Stimulated activated CD8-positive, alpha-beta memory T cell treated with anti-CD3 and anti-CD28 coated beads, Interleukin-2, amount 100 ng/mL, for 48 hours (primary cell): ENCODE measurements at places on chromosomes 13 and 19.

- no peak for DNase-seq
Measured at GRCh38 chr19:1263188-1263587, 5.9 kb upstream of the CIRBP start.

DNA sequence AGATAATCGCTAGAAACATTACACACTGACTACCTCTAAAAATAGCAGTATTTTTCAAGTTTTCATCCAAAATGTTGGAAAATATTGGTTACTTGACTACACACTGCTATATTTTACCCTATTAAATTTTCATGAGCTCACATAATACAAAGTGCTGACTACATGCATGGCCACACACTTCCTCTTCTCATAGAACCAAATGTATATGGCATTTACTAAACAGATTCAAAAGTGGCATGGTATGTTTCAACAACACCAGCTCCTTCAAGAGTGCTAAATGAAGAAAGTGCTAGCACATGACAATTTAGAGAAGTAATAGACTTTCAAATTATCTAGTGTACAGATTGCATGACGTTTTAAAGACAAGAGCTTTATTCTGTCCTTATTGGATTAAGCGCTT lies 780.4 kb upstream of the SLITRK6 start:
- DNase-seq = no peak

DNA sequence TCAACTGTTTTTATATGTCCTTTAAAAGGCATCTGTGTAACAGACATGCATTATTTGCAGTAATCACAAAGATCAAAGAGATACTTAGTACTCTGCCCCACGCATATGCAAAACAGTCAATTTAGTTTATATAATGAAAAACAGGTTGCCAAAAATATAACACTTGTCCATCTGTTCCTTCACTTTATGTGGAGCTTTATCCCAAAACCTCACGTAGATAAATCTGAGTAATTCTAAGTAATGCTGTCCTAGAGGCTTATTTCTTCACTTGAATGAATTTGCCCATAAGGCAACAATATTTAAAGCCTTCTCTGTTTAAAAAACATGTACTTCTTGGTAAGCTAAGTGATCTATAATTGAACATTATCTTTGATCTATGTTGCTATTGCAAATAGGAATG lies 20.3 kb upstream of the SLITRK6 start:
- DNase-seq = no peak

DNA sequence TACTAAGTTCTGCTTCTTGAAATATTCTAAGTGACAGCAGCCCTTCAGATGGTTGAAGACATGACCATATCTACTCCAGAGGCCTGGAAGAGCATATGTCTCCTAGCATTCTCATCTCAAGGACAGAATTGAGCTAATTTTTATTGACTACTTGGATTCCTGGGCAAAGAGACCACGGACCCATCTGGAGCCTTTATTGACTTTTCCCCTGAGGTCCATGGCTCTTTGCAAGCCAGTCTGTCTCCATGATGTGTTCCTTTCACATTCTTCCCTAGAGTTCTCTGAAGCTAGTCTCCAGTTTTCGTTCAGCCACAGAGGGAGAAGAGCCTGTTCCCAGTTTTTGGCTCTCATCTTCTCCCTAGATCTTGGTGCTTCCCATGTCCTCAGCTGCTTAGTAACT lies 202.7 kb downstream of the PCCA start:
- no peak for DNase-seq

DNA sequence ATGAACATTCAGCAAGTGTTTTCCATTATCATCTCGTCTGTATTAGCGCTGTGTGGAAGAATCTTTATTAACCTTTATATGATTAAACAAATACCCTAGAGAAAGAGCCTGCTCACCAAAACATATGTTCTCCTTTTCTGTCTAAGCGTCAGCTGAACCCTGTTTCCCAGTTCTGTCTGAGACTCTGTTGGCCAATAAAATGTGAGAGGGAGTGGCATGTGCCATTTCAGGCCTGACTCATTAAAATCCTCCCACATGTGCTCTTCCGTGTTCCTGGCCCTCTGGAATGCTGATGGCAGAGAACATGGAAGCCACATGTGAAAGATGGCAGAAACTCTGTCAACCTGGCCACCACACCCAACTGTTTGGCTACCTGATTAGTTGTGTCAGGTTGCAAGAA lies 181.9 kb upstream of the EDNRB start:
- no peak for DNase-seq

DNA sequence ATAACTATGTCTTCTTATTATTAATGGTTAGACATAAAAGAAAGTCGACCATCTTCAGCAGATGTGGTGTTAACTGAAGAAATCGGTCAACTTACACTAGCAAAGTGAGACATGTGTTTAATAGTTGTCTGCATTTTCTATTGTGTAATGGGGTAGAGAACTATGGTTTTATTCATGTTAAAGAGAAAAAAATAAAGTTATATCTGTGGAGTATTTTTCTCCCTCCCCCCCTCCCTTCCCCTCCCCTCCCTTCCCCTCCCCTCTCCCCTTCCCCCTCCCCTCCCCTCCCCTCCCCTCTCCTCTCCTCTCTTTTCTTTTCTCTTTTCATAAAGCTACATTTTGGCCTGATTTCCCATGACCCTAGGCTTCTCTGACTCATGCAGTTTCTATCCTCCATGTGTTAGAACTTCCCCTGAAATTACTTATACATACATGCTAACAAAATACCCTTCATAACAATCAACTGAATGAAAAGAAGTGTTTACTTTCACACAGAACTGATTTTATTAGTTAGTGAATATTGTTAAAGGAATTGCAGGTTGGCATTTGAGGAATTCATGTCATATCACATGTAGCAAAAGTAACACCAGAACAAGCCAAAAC lies 1431.0 kb upstream of the ATXN8OS start:
- DNase-seq = no peak

GRCh38 chr13:19604306-19604705 lies 29.2 kb upstream of the MPHOSPH8 start:
- DNase-seq = no peak

DNA sequence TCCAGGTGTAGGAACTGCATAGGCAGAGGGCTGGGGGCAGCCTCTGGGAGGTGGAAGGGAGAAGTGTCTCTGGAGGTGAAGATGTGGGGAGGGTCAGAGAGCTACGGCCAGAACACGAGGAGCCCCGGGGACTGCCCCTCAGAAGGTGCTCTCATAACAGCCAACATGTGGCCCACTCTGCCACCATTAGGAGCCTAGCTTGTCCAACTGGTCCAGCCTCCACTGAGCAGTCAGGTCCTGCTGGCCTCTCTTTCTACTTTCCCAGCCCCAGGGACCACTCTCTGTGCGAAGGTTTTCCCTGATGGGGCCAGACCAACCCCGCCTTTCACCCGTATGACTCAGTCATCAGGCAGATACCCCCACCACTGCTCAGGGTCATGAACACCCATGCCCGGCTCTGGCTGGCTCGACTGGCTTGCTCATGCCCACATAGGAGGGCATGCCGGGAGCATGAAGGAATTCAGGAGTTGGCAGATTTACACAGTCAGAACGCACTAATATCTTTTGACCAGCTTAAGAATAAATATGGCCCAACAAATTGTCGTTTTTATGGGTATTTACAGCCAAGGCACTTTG lies 37.5 kb upstream of the C19orf12 start:
- no peak for DNase-seq

DNA sequence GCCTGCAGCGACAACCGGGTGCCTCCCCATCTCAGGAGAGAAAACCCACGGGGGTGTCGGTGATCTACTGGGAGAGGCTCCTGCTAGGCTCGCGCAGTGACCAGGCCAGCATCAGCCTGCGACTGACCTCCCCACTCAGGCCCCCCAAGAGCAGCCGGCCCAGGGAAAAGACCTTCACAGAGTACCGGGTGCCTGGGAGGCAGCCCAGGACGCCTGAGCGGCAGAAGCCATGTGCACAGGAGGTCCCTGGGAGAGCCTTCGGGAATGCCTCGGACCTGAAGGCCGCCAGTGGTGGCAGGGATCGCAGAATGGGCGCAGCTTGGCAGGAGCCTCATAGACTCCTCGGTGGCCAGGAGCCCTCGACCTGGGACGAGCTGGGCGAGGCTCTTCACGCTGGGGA lies 3.9 kb downstream of the ZNF324B start:
- DNase-seq = no peak

DNA sequence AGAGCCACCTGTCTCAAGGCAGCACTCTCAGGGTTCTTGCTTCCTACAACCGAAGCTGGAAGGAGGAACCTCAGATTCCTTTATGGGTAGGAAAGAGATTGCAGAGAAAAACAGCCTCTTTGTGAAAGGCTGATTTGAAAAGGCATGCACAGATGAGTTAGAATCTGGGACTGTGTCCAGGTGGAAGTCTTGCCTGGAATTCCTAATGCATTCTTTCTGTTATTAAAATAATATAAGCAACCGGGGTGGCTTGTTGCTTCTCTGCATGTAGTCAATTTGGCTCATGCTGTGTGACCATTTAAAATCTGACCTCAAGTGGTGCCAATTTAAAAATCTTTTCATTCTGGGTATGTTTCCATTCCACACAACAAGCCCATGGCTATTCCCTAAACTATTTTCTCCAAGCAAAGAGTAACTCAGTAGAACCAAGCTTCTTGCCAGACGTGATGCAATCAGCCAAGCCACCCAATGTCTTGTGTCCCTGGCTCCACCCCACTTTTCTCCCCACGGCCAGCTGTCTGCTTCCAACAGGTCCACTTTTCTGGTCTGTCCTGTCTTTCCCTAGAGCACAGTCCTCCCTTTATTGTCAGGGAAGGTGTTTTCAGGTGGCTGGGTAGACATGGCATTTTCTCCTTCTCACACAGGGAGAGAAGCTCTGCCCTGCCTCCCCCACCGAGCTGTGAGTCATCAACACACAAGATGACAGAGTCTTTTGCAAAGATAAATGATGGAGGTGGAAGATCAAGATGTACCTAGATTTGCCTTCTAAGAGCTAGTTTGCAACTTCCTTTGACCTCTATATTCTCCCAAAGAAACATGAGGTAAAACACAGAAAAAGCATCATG lies 394.3 kb downstream of the FOXO1 start:
- peak; percentile 38 for DNase-seq

DNA sequence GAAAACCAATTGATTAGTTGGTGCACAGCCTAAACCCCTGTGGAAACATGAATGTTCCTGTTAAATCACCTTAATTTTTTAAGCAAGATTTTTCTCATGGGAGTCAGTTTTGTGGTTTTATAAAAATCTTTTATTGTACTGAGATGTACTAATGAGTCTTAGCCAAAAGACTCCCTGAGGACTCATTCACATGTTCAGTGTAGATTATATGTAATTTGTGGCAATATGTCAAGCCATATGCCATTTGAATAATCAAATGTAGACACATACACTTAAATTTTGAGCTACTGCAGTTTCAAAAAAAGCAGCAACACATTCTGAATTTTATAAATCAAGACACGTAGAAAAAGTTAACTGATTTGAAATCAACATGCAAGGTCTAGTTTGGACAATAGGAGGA lies 395.2 kb downstream of the MYO16 start:
- DNase-seq = no peak

DNA sequence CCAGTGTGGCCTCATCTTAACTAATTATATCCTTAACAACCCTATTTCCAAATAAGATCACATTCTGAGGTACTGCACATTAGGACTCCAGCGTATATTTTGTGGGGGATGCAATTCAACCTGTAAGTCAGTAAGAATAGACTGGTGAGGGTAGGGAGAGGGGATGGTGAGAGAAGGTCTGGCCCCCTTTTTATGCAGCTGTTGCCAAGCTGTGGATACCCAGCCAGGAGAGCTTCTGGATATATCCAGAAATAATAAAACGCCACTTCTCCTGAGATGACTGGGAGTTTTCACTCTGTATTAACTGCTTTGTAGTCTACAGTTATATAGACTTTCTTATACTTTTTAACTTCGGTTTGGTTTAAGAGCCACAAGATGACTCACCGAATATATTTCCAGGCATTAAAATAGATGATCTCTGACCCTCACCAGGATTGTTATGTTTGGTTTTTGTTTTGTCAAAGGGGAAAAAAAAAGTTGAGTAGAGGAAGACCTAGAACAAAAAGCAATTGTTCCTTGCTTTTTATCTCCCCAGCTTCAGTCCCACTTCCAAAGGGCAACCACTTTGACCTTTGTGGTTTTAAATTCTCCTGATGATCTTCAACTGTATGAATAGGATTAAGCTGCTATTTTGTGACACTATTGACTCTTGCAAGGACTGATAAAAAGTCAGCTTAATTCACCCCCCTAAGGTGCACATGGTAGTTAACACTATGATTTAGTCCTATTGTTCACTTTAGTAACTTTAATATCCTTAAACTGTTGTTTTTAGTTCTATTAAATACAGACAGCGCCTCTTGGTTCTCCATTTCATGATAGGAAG lies 3.1 kb upstream of the NEK3 start:
- no peak for DNase-seq

GRCh38 chr13:24672141-24673132 lies 7.8 kb upstream of the ATP12A start:
- no peak for DNase-seq

DNA sequence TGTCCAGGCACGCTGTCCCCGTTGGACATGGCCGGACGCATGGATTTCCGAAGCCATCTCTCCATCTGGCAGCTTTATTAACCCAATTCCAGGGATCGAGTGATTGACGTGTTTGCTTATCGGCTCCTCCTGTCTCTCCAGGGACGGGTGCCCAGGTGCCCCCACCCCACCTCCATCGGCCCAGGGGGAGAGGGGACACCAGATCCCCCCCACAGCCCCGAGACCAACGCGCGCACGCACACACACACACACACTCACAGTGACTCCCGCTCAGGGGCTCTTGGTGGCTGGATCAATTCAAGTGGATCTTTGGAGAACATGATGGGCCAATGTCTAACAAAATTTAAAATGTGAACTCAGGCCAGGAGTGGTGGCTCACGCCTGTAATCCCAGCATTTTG lies 23.1 kb upstream of the ONECUT3 start:
- no peak for DNase-seq

GRCh38 chr13:46179969-46180763 lies 1.8 kb downstream of the LCP1 start:
- DNase-seq = no peak

GRCh38 chr19:11138601-11139300 lies 16.8 kb downstream of the SPC24 start:
- DNase-seq = no peak

GRCh38 chr13:32857689-32858088 lies 158.5 kb upstream of the KL start:
- no peak for DNase-seq

GRCh38 chr19:18284712-18285360 lies 3.4 kb upstream of the JUND start:
- no peak for DNase-seq

DNA sequence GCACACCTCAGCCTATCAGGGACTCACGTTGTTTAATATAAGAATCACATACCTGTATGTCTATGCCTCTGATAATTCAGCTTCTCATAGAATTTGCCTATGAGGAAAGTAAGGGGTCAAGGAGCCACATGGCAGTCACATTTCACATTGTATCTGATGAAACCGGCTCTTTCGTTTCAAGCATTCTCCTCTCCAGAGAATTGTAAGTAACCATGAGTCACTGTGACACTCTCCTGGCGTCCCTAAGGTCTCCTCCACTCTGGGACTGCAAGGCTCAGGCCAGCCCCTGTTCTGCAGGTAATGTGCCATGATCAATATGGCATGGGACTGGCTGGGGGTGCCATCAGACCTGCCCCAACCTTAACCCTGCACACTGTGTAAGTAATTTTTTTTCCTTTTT lies 503.3 kb downstream of the COG6 start:
- no peak for DNase-seq

GRCh38 chr13:35855531-35856019 lies 275.6 kb downstream of the DCLK1 start:
- DNase-seq = no peak

- DNase-seq = no peak
Measured at GRCh38 chr13:67267136-67267535, 37.0 kb upstream of the PCDH9 start.
